DMS 273 treated with DMSO at 0.1 percent for 48 hours (cell line): ENCODE measurements at places on chromosomes 7 and 10.
A peak's percentile ranks its signal among the peaks of the same experiment; 100 is the strongest.

DNA sequence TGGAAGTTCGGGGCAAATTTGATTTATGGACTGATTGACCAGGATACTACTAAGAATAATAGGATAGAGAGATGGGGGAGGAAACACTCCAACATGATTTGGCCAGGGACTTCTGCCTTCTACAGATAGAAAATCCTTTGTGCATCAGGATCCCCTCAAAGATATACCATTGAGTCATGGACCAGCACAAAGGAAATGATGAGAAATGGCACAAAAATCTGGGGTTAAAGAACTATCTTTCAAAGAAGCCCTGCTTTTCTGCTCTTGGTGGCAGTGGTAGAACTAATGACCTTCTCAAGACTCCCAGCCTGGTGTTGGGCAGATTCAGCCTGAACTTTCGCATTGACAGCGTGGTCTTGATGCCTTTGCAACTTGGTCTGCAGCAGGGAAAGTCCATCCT is 27.6 kb upstream of the LAMB1 start:
- no peak for DNase-seq

DNA sequence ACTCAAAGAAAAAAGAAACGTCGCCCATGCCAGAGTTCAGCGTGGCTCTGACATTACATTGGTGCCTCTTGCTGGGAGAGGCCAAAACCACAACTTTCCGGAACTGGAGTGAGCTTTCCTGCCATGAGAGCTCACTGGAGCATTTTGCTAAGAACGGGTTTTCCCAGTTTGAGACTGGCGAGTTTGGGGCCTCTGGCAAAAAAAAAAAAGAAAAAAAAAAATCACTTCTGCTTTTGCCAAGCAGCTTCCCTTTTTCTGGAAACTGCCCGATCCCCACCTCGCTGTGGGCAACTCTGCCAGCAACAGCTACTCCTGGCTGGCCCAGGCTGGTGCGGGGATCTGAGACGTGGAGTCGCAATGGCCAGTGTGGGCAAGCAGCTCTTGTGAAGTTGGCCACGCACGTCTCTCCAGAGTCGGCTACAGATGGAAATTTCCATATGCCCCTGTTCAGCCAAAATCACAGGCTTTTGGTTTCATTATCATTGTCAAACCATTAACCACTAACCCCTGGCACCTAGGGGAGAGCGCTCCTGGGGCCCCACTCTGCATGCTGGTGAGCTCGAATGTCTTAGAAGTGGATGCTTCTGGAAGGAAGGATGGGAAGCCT is 25.7 kb downstream of the PRKAG2 start:
- no peak for DNase-seq

- no peak for DNase-seq
Observed at GRCh38 chr7:106152313-106152665, 40.2 kb upstream of the SYPL1 start.

DNA sequence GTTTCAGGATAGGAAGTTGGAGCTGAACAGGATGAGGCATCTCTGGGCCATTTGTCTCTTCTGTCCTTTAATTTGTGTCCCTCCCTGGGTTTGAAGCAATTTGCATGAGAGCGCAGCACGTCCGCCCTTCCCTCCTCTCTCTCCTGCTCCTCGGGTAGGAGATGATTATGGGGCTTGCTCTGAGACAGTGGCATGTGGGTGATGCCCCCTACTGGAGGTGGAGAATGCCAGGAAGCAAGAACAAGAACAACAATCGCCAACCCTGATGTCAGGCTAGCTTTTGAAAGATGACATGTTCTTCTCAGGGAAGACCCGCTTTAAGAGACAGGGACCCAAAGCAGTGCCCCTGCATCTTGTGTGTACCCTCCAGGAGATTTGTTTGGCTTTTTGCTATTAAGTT is 63.9 kb upstream of the LOXL4 start:
- no peak for DNase-seq

DNA sequence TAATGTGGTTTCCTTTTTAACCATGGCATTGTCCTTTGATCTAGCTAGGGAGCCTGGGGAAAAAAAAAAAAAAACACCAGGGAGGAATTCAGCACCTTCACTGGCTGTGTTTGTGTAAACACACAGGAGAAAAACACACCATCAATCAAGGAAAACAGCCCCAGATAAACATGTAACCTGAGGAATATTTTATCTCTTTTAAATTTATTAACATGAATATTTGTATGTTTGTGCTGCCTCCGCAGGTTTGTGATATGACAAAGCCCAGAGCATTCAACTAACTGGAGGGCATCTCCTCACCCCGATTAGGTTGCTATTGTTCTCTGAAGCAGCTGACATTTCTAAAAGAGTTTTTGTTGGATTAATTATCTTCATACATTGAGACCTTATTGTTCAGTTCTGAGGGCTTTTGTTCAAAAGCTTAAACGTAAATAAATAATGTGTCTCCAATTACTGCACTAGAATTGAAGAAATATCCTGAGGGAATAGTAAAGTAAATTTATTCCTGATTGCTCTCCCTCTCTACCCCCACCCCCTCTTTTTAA is 89.4 kb upstream of the SEMA3E start:
- DNase-seq, result no peak

GRCh38 chr7:78787854-78788253 is 665.6 kb downstream of the MAGI2 start:
- no peak for DNase-seq

DNA sequence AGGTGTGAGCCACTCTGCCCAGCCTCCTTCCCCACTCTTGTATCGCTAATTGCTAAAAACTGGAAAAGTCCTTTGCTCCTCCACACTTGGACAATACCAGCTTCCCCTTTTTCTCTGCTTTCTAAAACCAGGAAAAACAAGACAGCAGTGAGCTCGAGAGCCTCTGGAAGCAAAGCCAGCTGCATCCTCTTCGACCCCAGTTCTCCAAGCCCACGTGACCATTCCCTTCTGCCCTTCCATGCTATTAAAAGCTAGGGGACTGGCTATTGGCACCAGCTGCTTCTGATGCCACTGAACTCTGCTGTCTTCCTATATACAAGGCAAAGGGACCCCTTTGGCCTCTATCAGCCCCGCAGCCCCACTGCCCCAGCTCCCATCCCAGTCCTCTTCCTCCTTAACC is 92.2 kb downstream of the SPDYE5 start:
- no peak for DNase-seq

GRCh38 chr7:98175260-98175940 is 35.8 kb upstream of the BHLHA15 start:
- DNase-seq, result no peak

- no peak for DNase-seq
Observed at GRCh38 chr7:35762781-35763180, 38.1 kb upstream of the SEPTIN7 start.

- DNase-seq, result no peak
Observed at GRCh38 chr7:100547872-100548271, 8.9 kb downstream of the AGFG2 start.

GRCh38 chr7:130973637-130974036 is 239.6 kb upstream of the KLF14 start:
- DNase-seq, result no peak

DNA sequence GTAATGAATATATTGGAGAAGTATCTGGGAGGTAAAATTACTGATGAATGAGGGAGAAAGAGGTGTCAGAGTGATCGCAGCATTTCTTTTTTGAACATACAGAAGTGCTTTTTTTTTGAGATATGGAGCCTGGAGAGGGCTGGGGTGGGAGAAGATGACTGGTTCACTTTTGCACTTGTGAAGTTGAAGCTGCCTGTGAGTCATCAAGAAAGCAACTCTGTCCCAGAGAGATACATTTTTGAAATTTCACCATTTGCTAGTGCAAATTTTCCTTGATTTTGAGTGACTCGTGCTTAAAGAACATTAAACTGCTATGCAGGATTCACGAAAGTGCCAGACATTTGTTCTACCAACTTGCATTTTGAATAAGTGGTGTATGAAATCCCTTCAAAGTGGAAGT is 81.8 kb downstream of the ADRA2A start:
- no peak for DNase-seq

DNA sequence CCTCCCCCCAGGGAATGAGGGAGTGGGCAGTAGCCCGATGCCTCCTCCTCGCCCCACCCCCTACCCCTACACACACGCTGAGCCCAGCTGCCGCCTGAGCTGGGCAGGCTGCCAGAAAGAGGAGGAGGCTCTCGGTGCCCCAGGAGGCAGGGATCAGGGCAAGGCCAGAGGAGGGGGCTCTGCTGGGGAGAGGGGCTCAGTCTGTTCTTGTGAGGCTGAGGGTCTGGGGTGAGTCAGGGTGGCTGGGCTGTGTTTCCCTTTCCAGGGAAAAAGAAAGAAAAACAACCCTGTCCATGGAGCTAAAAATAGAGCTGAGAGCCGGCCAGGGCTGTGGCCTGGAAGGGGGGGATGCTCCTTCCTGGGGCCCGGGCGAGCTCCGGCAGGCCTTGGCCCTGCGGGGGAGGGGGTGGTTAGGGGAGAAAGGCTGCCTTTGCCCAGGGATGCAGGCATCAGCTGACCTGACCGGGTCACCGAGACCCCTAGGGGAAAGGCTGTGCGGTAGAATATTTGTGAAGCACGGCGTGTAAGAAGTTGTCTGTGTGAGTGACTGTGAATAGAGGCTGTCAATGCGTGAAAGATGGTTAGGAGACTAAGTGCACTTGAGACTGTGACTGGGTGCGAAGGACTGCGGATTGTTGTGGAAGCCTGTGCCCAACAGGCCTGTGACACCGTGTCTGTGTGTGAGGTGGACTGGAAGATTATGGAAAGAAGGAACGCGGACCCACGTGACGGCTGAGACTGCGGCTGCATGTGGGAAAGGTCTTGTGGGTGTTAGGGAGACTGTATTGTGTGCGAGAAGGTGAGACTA is 1.2 kb upstream of the LZTS2 start:
- DNase-seq, result peak; percentile 69

GRCh38 chr7:45036317-45036716 is 36.3 kb downstream of the CCM2 start:
- DNase-seq, result no peak

- no peak for DNase-seq
Observed at GRCh38 chr10:97057491-97058235, 128.1 kb downstream of the SLIT1 start.

GRCh38 chr10:132297526-132297925 is 10.2 kb downstream of the STK32C start:
- DNase-seq, result no peak

- DNase-seq, result no peak
Observed at GRCh38 chr10:124043310-124044142, 49.9 kb downstream of the CHST15 start.

DNA sequence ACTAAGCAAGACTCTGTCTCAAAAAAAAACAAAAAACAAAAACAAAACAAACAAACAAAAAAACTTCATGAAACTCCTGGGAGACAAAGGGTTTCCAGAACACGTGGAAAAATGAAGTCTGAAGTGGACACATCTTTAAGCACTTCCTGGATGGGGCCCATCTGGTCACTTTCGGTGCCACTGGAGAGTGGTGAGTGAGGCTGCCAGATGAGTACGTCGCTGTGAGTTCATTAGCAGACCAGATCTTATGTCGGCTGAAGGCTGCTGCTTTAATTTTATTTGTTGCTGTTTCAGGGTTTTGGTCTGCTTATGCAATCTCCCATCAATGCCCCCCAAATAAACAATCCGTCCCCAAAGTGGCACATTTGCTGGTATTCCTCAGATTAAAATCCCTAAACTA is 64.4 kb downstream of the NPTX2 start:
- no peak for DNase-seq

DNA sequence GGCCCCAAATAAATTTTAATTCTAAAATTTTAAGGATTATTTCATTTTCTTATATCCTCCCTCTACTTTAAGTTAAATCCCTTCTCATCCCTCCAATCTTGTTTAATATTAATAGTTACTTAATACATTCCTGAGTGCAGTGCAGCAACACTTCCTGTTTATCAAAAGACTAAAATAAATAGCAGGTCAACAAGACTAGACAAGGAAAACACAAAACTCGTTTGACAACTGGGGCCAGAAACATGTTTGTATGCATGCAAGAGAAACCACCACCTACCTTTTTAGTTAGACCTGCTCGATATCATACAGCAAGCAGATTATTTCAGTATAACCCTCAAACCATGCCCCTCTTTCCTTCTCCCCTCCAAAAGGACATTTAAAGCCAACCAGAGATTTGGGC is 95.8 kb downstream of the PARD3 start:
- DNase-seq, result no peak

- DNase-seq, result no peak
Observed at GRCh38 chr7:121360564-121360963, 31.8 kb downstream of the WNT16 start.

DNA sequence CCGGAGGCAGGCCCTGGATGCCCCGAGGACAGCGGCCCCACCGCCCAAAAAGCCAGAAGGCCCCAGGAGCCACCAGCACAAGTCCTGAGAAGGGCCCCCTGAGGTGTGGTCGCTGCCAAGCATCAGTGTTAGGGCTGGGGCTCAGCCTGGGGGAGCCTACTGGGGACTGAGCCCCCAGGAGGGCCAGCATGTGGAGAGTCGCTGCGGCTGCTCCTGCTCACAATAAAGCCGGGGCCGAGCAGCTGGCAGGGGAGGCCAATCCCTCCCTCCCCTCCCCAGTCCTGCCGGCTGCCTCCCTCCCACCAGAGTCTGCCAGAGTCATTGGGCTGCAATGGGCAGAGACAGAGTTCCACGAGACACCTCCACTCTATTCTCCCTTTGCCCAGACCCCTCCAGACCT is 3.1 kb upstream of the ASIC3 start:
- DNase-seq, result peak; percentile 46

DNA sequence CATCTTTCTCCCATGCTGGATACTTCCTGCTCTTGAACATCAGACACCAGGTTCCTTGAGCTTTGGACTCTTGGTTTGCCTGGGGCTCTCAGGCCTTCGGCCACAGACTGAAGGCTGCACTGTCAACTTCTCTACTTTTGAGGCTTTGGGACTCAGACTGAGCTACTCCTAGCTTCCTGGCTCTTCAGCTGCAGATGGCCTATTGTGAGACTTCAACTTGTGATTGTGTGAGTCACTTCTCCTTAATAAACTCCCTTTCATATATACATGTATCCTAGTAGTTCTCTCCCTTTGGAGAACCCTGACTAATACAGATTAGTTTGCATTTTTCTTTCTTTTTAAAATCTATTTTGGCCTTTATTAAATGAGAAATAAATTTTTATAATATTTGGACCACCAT is 276.2 kb upstream of the SEMA3C start:
- DNase-seq, result no peak
